ENCODE measurements at places on chromosomes 13 and 19.

GRCh38 chr19:45385392-45386221 lies 15.2 kb upstream of the ERCC2 start:
- DNase-seq: peak; percentile 28

GRCh38 chr13:35621989-35622388 lies 145.5 kb upstream of the MAB21L1 start:
- DNase-seq: peak; percentile 21

- no peak for DNase-seq
These were observed 4.9 kb upstream of the ZBTB7A start for GRCh38 chr19:4071610-4072009.

DNA sequence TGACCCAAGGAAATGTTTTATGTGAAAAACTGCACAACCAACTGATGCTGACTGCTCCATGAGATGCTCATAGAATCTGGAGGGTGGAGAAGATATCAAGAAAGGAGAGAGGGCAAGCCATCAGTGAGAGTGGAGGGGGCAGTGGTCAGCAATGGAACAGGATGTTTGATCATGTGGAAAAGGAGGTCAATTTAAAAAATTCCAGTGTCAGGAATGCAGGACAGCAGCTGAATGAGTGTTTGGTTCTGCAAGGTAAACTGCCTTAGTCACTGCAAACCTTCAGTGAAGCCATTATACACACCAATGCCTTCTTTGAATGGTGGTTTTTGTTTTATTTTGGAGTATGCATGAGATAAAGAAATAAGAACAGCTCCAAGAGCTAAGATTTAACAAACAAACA lies 121.5 kb downstream of the FGF14 start:
- DNase-seq: no peak

GRCh38 chr19:34370117-34370516 lies 5.1 kb downstream of the GPI start:
- no peak for DNase-seq

DNA sequence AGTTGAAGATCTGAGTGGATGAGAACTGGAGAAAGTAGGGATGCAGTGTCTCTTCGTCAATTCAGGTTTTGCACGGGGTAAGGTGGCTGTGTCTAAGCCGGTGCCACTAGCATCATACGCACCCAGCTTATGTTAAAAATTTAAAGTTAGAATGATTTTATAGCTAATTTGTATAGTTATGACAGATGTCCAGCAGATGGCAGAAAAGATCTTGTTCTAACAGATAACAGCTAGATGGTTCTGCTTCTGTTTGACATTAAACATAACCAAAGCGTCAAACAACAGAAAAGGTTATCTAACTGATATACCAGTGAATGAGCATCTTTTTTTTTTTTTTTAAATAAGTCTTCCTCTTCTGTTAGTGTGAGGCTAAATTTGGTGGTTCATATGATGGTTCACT lies 18.8 kb upstream of the EDDM13 start:
- peak; percentile 54 for DNase-seq

DNA sequence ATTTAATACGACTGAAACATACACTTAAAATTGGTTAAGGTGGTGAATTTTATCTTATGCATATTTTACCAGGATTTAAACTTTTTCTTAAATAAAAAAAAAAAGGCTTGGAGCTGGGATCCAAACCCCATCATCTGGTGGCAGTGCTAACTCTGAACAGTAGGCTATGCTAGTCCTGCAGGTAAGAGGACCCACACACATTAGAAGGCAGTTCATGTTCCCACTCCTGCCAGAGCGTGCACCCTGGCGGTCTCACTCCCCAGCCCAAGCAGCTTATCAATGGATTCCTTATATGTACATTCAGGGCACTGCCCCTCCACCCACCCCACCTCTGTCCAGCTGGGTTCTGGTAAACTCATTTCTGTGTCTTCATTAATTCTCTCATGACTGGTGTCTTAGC lies 31.3 kb upstream of the CEBPA start:
- DNase-seq: no peak

DNA sequence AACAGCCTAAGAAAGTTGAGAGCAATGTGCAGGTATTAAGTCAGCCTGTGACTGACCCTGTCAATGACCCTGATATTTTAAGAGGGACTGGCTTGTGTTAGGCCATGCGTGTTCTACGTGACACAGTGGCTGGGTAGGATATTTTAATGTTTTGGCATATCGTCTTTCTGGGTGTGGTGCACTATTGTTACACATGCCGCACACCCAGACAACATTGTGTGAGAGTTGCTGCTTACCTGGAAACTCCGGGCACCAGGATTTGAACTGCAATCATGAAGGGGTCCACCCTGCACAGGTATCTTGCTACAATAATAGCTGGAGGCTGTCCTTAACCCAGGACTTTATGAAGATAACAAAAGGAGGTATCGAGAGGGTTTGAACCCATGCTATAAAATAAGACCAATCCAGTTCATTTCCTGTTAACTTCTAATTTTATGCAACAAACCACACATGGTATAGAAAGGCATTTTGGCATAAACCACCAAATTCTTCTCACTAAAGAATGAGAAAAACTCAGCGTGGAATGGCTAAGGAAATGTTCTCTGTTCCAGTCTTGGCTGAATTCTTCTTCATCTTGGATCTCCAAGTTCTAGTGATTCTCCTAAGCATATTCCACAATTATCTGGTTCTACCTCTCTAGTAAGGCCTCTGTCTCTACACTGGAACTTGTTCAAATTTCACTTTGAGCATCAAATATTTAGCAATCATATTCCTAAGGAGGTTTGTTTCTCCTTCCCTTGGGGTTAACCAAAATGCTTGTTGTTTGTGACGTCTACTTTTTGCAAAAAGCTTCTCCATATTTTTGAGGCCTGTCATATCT lies 38.7 kb upstream of the POMP start:
- DNase-seq: no peak

DNA sequence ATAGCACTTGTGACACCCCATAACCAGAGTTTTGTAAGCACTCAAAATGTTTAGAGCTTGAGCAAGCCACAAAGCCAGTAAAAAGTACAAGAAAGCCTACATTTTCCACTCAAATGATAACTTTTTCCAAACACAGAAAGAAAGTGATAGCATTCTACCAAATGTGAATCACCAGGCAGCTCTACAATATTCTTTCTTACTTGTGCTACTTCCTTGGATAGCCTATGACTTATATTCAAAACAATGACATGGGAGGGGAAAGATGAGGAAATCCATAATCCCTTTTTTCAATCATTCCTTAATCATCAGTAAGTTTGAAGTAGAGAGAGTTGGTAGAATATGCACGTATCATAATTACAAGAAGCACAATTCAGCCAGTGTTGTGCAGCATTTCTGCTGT lies 650.8 kb upstream of the PCDH9 start:
- DNase-seq: no peak

- no peak for DNase-seq
These were observed 1.4 kb downstream of the LILRB2 start for GRCh38 chr19:54279406-54279962.

DNA sequence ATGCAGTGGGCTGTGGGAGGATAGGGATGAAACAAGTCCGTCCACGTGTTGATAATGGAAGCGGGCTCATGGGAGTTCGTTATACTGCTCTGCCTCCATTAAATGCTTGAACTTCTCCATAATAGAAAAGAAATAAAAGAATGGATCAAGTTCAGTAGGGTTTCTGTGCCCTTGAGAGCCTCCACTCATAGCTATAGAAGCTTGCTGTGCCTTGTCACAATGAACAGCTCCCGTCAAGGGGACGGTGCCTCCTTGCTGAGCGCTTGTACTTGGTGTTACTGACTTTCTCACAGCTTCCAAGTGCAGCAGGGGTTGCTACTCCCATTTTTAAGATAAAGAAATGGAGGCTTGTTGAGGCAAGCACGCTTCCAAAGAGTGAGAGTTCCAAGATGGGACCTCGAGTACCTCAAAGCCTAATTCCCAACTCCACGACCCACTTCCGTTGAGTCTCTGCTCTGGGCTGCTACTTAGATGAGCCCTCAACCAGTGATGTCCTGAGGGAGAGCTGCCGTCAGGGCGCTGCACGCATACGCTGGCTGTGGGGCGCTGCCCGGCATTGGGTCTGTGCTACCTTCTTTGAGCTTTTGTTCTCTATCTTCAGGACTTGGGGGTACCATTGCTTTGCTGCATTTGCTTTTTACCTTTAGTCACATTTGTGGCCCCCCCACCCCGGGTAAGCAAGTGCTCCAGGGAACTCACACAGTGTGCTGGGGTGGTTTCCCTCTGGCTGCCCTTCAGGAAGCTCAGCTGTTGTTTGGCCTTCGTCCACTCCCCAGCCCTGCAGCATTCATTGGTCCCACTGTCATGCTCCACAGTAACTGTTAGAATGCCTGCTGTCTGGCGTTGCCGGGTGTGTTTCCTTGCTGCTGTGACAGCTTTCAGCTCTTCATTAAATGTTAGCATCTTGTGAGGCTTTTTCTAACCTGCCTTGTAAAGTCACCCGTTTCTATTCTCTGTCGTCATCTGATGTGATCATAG lies 9.5 kb downstream of the SNRNP70 start:
- no peak for DNase-seq

GRCh38 chr13:45316338-45316737 lies 24.6 kb downstream of the TPT1 start:
- no peak for DNase-seq

All from AG20443 (cell line).